ENCODE measurements at places on chromosomes 4 and X.

GRCh38 chr4:74588350-74588749 lies 143.4 kb downstream of the AREG start:
- no peak for DNase-seq

DNA sequence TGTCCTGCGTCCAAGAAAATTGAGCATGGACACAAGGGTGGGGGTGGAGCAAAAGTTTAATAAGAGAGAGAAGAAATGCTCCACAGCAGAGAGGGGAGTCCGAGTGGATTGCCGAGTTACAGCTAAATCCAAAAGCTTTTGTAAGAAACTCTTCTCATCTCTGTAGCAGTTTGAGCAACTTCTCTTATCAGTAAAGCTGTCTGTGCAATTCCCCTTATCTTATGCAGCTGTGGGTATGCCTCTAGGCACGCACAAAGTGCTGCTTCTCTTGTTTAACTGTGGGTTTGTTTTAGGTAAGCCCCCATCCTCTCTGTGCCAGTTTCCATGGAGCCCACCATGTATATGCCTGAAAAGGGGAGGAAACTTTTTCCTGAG lies 44.8 kb downstream of the HMGB2 start:
- DNase-seq, result no peak

DNA sequence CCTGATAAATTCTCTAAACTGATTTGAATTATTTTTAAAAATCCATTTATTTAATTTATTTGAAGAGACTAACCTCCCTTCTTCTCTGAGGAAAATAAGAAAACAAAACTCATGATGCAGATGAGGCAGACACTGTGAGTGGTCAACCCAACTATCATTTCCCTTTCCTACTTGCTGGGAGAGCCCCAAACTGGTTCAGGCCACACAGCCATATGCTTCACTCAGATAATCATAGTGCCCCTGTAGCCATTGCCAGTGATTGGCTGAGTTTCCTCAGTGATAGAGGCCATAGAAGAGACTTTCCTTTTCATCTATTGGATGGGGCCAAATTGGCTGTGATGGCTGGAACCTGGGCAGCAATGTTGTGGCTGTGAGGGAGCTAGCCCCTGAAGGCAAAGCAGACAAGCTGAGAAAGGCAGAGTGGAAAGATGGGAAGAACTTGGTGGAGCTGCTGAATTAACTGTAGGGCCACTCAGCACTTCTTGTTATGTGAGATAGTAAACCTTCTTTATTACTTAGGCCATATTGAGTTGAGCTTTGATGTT lies 49.8 kb downstream of the RAB33B start:
- no peak for DNase-seq

DNA sequence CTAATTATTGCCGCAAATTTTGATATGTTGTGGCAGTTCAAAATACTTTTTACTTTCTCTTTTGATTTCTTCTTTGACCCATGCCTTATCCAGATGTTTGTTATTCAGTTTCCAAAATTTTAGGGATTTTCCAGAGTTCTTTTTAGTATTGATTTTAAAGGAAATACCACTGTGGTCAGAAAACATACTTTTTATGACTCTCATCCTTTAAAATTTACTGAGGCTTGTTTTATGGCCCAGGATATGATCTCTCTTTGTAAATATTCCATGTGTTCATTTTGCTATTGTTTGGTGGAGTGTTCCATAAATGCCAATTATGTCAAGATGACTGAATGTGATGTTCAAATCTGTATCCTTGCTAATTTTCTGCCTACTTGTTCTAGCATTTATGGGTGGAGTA lies 272.3 kb upstream of the DIPK2B start:
- no peak for DNase-seq

DNA sequence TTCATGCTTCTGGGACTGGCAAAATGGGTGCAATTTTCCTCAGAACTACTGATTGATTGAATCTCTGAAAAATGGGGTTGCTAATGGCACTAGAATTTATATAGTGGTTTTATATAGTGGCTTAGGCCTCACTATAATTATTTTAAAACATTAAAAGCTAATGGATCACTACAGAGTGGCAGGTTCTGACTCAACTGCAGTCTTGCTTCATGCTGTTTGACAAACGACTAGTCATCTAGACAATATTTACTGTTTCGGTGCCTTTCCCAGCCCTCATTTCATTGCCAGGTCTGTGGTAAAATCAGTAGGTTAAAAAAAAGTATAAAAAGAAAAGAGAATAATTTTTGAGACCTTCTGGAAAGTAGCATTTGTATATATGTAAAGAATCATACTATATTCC lies 352.8 kb upstream of the ATOH1 start:
- DNase-seq, result no peak

- no peak for DNase-seq
Measured at GRCh38 chr4:60743654-60744053, 456.5 kb upstream of the ADGRL3 start.

- DNase-seq, result no peak
Measured at GRCh38 chr4:155787113-155787710, 28.4 kb downstream of the GUCY1B1 start.

DNA sequence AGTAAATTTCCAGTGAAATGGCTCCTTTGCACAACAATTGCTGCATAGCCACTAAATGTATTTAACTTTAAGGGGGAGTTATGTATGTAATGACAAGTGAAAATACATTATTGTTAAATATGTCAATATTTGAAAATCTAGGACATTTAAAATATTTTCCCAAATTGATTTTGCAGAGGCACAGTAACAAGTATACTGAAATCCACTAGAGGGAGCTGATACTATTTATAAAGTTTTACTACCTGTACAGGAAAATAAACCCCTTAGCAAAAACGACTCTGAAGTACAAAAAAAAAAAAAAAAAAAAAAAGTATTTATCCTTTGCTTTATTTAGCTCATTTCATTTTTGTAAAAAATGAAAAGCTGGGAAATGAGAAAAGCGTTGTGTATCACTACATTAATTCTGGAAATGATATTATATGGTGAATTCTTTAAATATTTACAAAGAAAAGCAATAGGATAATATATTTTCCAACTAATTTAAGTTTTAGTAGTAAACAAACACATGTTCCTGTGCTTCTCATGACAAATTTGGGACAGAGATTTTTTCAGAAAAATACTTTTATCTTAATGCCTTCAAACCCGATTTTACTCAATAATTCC lies 727.7 kb downstream of the DMD start:
- DNase-seq, result no peak

DNA sequence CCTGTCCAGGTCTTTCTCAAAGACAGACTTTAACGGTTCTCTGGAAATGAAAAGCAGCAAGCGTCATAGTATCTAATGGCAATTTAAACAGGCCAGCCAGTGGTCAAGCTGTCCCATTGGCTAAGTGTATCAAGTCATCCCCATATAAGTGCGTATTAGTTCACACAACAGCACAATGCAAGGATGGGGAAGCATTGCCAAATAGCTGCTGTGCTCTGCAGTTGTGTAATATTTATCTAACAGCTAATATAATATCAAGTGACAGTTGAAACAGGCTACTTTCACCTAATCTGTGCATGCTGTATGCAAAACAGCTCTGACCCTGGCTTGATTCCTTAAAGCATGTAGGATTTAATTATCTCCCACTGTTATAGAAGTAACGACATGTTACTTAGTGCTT lies 134.8 kb upstream of the PPARGC1A start:
- DNase-seq, result no peak

- no peak for DNase-seq
Measured at GRCh38 chr4:102246416-102246815, 98.9 kb downstream of the SLC39A8 start.

- no peak for DNase-seq
Measured at GRCh38 chrX:22012051-22012450, 20.1 kb upstream of the PHEX start.

- no peak for DNase-seq
Measured at GRCh38 chr4:37649268-37649667, 36.9 kb downstream of the RELL1 start.

GRCh38 chr4:150679018-150679764 lies 97.2 kb downstream of the MAB21L2 start:
- DNase-seq, result no peak

GRCh38 chr4:75549019-75549418 lies 6.8 kb upstream of the ODAPH start:
- no peak for DNase-seq

DNA sequence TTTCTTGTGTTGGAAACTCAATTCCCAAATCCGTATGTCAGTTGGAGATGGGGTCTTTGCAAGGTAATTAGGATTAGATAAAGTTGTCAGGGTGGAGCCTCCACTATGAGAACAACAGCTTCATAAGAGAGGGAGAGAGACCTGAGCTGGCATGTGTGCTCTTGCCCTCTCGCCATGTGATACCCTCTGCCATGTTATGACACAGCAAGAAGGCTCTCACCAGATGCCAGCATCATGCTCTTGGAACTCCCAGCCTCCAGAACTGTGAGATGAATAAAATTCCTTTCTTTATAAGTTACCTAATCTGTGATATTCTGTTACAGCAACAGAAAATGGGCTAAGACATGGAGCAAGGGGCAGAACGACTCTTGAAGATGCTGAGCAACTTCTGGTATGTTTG lies 201.9 kb upstream of the BOD1L1 start:
- DNase-seq, result no peak

DNA sequence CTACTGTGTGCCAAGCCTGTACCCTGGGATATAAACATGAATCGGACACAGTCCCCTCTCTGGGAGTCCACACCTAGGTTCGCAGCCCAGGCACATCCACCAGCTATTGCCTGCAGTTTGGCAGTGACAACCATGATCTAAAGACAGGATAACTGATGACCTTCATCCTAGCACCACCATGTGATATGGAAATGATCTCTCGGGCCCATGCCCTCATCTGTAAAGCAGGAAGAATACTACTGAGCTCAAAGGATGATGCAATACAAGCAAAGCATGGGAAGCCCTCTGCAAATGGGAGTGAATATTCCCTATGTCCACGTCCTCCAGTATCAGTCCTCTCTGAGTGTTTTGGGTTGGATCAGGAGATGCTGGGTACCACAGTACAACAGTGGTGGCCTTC lies 80.9 kb upstream of the MSX1 start:
- no peak for DNase-seq

Measured in DMS79 (cell line).